ENCODE measurements at places on chromosomes 16 and 17.

GRCh38 chr16:88381820-88382451 lies 823 bp upstream of the ZNF469 start:
- peak; percentile 6 for DNase-seq

DNA sequence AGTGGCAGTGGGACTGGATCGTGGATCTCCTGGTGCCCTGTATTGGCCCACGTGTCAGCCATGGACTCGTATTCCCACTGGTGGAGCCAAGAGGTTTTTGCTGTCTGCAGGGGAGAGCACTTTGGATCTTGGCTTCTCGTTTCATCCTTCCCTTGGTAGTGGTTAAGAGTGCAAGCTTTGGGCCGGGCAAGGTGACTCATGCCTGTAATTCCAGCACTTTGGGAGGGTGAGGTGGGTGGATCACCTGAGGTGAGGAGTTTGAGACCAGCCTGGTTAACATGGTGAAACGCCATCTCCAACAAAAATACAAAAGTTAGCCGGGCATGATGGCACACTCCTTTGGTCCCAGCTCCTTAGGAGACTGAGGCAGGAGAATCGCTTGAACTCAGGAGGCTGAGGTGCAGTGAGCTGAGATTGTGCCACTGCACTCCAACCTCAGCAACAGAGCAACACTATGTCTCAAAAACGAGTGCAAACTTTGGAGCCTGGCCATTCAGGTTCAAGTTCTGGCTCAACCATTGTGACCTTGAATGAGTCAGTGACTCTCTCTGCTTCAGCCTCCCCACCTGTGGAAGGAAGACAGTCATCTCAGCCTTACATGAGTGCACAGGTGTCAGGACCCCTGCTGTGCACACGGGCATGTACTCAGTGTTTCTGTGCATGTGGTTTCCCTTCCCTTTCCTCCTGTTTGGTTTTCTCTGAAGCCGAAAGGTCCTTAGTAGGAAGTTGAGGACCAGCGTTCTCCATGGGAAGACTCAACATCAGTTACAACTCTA lies 57.4 kb downstream of the PLCG2 start:
- DNase-seq = no peak

DNA sequence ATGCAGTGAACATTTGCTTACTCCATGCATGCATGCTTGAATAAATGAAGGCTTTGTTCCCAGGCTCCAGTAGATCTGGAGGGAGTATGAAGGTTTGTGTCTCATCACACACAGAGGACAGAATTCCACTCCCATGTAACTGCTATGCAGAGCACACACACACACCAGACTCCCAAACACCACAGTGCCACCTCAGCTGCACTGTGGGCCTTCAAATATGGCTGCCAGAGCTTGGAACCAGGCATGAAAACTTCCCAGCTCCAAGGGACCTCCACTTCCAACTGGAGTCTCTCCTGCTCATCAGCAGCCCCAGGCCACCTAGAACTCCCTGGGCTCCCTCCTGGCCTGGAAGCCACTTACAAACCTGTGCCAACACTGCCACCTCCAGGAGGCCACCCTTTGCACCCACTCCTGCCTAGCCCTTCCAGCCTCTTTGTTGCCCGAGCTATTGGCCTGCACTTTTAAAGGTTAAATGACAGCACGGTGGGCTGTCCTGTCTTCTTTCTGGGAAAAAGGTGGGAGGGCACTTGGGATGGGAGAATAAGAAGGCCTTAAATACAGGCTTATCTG lies 151.2 kb downstream of the ZNF423 start:
- no peak for DNase-seq

DNA sequence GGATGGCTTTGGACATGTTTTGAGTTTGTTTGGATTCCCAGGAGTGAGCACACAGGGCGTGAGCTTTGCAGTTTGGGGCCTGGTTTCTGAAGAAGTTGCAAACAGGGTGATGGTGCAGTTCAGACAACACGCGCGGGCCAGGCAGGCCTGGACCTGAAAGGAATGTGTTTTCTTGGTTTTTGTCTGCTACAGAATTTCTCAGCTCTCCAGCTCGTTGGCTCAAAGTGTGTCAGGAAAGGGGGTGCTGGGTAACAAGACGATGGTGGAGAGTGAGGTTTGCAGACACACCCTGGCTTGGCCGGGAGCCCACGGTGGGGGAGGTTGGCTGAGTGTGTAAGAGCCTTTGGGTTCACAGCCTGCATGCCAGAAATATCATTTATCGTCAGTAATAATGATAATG lies 82.3 kb downstream of the CMIP start:
- DNase-seq = no peak

DNA sequence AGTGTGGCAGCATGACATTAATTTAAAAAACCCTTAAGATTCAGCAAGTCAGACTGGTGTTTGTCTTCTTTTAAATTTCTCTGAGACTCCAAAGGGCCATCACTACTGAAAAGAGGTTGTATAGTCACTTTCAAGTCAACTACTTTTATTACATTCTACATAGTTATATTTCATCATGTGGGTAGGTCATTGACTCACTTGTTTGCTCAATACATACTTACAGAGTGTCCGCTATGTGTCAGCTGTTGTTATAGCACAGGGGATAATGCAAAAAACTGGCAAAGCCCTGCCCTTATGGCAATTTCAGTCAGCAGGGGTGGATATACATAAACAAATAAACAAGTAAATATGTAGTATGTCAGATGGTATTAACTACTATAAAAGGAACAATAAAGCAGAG lies 2.5 kb upstream of the MYH4 start:
- no peak for DNase-seq

DNA sequence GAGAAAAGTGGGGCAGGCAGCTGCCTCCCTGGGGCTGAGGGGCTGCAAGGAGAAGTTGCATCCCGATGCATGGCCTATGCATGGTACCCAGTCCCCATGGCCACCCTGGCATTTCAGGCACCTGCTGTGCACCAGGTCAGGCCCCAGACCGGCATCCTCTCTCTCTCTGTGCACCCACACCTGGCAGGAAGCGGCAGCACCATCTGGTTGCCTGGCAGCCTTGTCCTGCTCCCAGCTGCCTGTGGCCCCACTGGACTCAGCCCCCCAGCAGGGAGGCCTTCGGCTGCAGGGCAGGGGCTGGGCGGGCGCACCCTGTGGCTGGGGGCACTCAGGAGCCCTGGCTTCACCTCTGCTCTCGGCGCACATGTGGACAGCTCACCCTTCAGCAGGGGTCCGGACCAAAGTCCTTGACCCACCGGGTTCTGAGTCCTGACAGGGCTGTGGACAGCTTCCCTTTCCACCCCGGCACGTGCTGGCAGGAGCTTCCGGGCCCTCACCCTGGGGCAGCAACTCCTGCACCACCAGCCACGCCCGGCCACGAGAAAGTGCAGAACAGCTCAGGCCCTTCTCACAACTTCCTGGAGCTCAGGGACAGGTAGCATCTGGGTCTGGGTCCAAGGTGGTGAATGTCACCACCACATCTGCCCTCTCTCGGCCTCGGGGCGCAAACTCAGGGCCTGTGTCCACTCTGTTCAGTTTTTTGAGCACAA lies 36.7 kb downstream of the CTU2 start:
- DNase-seq = no peak

GRCh38 chr16:86622700-86623615 lies 44.6 kb downstream of the FOXL1 start:
- no peak for DNase-seq

DNA sequence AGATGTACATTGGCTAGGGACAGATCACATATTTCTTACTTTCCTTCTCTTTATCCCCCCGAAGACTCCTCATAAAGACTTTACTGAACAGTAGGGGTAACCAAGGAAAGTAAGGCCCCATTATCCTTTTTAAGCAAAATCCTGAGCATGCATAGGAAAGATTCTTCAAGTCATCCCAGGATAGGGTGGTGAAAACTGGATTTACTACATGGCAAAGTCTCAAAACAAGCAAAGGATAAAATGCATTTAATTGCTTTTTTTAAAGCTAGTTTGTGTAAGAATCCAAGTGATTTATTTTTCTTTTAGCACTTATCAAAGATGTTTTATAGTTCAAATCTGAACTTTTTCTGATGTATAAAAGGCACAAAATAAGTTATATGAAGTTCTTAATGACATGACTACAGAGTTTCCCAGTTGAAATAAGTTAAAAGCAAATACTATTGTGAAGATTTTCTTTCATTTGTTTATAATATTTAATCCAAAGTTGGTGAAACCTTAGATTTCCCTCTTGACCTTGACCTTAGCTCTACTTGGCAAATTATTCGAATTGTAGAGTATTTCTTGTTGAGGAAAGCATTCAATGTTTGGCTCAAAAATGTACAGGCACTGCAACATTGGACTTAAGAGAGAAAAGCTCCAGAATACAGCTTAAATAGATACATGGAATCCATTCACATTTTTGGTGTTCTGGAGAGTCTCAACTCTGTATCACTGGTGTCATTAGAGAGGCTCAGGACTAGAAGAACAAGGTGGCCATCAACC lies 104.3 kb downstream of the ABCA8 start:
- no peak for DNase-seq

DNA sequence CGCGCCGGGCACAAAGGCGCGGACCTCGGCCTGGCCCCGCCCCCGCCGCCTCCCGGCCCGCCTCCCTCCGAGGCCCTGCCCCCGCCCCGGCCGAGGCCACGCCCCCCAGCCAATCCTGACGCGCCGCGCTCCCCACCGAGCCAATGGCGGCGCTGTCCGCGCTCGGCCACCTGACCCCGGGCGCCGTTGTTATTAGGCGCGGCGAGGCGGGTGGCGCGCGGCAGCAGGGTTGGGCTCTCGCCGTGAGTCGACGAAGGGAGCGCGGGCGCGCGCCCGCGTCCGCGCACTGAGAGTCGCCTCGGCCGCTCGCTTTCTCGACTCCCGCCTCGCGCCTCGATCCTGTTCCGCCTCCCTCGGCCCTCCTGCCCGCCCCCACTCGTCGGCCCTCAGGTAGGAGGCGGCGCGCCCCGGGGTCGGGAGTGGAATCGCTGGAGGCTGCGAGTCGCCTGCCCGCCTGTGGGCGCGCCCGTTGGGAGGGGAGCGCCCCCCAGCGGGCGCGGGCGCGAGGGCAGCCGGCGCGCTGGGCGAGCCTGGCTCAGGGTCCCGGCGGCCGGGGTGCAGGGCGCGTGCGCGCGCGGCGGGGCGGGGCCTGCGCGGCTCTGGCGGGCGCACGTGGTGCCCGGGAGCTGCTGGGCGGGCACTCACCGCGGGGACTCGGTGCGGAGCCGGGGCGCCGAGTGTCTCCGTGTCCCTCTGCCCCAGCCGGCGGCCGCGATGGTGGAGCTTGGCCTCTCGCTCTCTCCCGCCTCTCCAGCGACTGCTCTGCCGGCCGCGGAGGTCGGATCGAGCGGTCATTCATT lies 405 bp upstream of the CBLN1 start:
- DNase-seq = peak; percentile 92

- DNase-seq = no peak
Measured at GRCh38 chr17:50218071-50218759, 16.8 kb upstream of the COL1A1 start.

DNA sequence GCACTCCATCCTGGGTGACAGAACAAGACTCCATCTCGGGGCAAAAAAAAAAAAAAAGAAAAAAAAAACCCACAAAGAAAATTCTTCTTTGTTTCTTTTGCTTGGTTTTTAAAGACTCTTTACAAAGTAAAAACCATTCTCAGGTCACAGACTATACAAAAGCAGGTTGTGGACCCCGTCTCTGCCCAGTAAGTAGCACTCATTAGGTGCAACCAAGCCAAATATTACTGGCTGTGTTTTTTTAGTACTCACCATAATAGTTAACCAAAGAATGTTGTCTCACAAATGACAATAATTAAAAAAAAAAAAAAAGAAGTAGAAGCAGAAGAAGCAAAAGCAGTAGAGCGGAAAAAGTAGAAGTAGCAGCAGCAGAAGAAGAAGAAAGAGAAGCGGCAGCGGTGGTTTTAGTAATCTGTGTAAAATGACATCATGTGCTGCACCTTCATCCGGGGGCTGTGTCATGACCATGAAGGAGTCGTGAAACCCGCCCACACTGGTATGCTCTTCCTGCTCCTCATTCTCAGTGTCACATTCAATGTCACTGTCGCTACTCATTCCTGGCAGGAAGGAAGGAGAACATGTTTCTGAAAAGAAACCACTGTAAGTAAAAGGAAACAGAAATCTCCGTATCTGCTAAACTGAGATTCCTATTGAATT lies 105.4 kb downstream of the TRIM37 start:
- DNase-seq = peak; percentile 59

DNA sequence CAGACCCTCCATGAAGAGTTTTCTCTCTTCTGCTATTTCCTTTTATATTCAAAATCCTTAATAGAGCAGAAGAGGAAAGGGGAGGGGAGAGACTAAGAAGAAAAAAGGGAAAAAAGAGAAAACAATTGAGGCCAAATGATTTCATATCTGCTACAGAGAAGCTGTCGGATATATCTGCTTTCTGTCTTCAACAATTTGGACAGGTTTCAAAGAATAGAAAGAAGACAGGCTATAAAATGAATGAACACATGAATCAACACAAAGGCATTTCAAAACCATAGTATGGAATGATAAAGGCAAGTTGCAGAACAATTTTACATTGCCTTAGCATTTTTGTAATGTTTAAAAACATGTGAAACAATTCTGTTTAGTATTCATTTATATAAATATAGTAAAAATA lies 4.7 kb upstream of the CMTR2 start:
- DNase-seq = no peak

- no peak for DNase-seq
Measured at GRCh38 chr17:8588877-8589554, 41.5 kb downstream of the MYH10 start.
